ENCODE measurements at places on chromosomes 7 and 10.

DNA sequence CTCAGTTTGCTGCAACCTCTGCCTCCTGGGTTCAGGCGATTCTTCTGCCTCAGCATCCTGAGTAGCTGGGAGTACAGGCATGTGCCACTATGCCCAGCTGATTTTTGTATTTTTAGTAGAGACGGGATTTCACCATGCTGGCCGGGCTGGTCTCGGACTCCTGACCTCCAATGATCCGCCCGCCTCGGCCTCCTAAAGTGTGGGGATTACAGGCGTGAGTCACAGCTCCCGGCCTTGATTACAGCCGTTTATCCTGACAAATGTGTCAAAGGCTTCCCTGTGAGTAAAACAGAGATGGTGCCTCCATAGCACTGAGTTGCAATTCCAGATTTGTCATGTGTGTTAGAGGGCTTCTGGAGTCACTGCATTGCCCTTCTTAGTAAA lies 273.7 kb downstream of the CCDC3 start:
- DNase-seq, result no peak

DNA sequence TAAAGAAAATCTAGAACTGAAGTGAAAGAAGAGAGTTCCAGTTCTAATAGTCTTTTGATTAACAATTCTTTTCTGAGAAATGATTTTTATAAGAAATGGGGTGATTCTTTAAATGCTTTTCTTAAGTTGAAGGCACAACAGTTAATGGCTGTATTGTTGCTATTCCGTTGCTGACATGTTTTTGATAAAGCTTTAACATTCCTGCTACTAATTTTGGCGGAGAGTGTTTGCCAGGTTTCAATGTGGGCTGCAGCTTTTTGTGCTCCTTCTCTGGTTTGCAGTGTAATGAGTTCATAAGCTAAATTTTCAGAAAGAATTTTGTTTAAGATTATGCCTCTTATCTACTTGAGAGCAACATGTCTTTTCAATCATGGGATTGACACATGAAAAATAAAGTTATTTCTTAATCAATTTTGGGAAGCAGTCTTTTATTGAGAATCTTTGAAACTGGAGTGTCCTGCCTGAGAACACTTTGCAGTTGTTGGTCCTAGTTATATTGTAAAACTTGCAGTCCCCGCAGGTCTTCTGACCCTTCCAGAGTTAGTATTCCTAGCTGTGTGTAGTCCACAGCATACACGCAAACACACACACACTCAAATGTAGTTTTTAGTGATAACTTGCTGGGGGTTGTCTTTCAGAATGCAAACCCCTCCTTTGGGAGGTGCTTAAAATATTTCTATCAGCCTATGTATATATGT lies 56.7 kb downstream of the COL17A1 start:
- DNase-seq, result no peak

DNA sequence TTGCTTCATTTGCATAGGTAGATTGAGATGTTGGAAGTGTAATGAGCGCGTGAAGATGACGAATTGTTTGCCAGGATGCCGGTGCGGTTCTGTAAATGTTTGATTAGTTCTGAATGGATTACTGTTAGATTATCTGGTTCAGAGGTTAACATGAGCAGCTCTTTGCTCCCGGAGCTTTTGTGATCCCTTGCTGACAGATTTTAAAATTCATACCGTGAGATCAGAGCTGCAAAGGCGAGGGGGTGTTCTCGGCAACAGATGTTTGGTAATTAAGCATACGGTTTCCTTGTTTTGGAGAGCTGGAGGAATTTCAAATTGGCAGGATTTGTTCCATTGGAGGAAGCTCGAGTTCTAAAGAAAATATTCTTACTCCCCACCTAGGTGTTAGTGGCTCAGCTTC lies 237.8 kb upstream of the GPR26 start:
- no peak for DNase-seq

DNA sequence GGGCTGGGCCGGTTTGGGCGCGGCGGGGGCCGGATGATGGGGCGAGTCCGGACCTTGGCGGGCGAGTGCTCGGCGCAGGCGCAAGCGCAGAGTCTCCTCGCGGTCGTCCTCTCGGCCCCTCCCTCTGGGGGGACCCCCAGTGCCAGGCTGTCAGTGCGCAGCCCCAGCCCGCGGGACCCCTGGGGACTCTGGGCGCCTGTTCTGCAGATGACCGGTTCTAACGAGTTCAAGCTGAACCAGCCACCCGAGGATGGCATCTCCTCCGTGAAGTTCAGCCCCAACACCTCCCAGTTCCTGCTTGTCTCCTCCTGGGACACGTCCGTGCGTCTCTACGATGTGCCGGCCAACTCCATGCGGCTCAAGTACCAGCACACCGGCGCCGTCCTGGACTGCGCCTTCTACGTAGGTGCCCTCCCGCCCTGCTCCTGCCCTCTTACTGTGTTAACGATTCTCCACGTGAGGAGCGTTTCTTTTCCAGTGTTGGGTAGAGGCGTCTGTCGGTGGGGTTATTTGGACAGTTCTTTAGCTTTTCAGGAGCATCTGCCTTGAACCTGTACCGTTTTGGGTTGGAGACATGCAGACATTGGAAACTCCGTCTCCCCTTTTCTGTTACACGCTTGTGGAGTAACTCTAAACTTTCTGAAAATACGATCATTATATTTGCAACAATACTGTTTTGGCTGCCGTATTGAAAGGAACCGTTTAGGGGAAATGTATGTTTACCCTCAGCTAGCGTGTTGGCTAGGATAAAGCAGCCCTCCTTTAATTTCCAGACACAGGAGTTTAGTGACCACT lies 706 bp downstream of the BUB3 start:
- DNase-seq, result no peak

DNA sequence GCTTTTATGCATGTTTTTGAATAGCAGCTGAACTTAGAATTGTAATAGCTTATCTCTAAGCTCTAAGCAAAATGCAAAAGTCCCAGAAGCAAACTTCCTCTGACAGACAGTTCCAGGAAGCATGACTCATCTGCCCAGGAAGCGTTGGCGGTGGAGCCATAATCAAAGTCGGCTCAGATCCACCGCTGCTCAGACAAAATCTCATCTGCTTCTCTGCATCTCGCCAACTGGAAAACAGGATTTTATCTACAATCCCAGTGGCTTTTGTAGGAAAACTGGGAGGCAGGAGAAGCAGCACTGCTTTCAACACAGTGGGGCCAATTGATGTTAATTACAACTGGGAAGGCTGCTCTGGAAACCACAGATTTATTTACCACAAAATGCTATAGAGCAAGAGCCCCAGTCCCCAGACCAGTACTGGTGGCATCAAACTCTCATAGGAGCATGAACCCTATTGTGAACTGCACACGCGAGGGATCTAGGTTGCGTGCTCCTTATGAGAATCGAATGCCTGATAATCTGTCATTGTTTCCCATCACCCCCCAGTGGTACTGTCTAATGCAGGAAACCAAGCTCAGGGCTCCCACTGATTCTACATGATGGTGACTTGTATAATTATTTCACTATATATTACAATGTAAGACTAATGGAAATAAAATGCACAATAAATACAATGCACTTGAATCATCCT lies 99.9 kb downstream of the CUBN start:
- peak; percentile 91 for DNase-seq

GRCh38 chr10:98790817-98791216 lies 344.1 kb upstream of the HPS1 start:
- no peak for DNase-seq

- no peak for DNase-seq
Observed at GRCh38 chr10:102633848-102634247, 10.4 kb upstream of the TRIM8 start.

- no peak for DNase-seq
Observed at GRCh38 chr10:88889559-88890337, 9.7 kb downstream of the STAMBPL1 start.

DNA sequence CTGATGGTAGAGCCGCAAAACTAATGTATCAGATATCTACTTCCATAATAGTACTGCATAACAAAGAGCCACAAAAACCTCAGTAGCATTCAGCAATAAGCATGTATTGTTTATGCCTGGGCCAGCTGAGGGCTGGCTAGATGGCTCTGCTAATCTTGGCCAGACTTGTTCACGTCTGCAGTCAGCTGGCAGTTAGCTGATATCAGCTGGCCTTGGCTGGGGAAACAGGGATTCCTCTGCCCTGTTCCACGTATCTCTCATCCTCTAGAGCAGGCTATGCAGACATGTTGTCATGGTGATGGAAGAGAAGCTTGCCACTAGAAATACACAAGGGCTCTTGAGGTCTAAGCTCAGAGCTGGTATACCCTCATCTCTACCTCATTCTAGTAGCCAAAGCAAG lies 62.9 kb downstream of the GRM8 start:
- DNase-seq, result no peak

- DNase-seq, result no peak
Observed at GRCh38 chr7:36192053-36192824, 39.2 kb downstream of the EEPD1 start.

DNA sequence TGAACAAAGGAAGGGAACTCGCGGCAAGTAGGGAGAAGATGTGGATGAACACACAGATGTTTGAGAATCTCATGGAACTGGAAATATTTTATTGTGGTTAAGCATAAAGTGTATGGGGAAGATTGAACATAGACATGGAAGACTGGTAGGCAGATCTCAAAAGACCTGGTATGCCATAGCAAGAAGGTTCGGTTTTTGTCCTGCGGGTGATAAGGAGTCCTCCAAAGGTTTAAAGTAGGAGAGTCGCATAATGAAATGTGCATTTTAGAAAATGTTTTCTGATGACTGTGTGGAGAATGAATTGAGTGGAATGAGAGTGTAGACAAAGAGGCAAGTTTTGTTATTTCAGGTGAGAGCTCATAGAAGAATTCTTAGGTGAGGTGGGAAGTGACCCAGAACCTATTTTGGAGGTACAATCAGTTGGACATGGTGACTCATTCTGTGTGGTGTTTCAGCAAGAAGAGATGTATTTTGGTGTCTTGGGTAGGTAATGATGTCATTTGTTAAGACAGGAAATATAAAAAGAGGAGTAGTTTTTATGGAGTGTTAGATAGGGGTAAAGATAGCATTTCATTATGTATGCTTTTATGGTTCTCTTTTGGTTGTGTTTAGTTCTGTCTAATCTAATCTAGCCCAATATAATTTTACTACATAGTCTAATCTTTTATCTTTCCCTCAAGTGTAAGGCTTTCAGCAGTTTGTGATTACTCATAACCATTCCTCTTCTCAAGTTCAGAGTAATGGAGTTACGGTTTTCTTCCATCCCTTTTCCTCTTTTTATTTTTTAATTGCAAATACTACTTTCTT lies 239.2 kb downstream of the EXOC4 start:
- no peak for DNase-seq

DNA sequence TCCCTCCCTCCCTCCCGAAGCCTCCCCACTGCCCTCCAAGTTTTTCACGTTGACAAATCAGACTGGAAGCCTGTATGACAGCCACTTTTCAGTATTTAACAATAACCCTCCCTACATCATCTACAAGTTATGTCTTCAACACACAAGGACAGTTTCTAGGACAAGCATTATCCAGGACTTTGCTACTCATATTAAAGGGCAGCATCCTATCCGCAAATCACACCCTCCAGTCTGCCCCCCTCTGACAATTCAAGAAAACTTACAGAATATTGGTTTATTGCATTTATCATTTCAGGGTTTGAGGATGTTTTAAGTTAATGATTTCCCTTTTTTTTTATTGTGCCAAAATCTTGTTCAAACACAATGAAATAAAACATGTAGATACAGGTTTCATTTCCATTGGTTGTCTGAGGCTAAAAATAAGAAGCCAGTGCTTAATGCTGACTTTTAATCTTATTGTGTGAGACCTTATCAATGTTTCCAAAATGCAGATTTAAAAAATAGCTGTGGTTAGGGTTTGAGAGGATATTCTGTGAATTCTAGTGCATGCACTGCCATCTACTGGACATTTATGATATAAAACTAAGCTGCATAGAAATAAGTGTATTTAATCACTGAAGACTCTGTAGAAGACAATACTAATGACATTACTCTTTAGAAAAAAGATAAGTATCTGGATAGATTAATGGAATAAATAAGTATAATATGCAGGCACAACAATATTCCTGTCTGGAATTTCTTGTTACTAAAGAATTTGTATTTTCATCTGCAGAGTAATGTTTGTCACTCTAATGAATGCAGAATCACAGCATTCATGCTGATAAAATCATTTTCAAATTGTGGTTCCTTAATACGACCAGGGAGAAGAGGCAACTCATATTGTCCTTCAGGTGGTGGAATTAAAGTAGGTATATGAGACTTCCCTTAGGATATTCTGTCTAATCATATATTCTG lies 64.1 kb downstream of the CAV1 start:
- DNase-seq, result no peak

GRCh38 chr10:88892222-88892967 lies 12.3 kb downstream of the STAMBPL1 start:
- no peak for DNase-seq

- DNase-seq, result peak; percentile 30
Observed at GRCh38 chr7:56105508-56105907, 768 bp downstream of the CHCHD2 start.

DNA sequence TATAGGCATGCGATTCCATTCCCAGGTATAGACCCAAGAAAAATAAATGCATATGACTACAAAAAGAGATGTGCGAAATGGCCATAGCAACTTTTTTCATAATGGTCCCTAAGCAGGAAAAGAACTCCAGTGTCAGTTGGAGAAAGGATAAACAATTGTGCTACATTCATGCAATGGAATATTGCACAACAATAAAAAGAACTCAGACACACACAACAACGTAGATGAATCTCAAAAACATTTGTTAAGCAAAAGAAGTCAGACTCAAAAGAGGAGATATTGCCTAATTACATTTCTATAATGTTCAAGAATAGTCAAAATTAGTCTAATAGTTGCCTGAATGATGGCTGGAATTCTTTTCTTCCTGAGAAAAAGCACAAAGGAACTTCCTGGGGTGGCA lies 141.1 kb upstream of the GLI3 start:
- no peak for DNase-seq

DNA sequence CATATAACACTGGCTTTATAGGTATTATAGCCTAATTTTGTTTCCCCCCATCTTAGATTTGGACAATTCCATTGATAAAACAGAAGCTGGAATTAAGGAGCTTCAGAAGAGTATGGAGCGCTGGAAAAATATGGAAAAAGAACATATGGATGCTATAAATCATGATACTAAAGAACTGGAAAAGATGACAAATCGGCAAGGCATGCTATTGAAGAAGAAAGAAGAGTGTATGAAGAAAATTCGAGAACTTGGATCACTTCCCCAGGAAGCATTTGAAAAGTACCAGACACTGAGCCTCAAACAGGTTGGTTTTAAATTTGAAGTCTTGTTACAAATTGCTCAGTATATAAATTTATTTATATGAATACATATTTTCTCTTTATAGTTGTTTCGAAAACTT lies 34.1 kb downstream of the SMC3 start:
- DNase-seq, result no peak

GRCh38 chr10:128632694-128633093 lies 506.5 kb upstream of the MKI67 start:
- no peak for DNase-seq

GRCh38 chr10:28721318-28721951 lies 44.1 kb downstream of the BAMBI start:
- no peak for DNase-seq

GRCh38 chr10:101995451-101996063 lies 60.4 kb downstream of the ARMH3 start:
- DNase-seq, result no peak

- DNase-seq, result no peak
Observed at GRCh38 chr7:127460077-127460476, 67.6 kb upstream of the ZNF800 start.

- DNase-seq, result no peak
Observed at GRCh38 chr7:121945480-121946236, 72.7 kb downstream of the PTPRZ1 start.

- no peak for DNase-seq
Observed at GRCh38 chr7:38283107-38283506, 9.7 kb upstream of the TARP start.

GRCh38 chr10:44044549-44044948 lies 340.3 kb downstream of the CXCL12 start:
- DNase-seq, result no peak

Measured in activated CD4-positive, alpha-beta T cell treated with anti-CD3 and anti-CD28 coated beads, Interleukin-2, amount 50 U/mL, for 4 hours (primary cell).